ENCODE measurements at places on chromosomes 2 and 18.

DNA sequence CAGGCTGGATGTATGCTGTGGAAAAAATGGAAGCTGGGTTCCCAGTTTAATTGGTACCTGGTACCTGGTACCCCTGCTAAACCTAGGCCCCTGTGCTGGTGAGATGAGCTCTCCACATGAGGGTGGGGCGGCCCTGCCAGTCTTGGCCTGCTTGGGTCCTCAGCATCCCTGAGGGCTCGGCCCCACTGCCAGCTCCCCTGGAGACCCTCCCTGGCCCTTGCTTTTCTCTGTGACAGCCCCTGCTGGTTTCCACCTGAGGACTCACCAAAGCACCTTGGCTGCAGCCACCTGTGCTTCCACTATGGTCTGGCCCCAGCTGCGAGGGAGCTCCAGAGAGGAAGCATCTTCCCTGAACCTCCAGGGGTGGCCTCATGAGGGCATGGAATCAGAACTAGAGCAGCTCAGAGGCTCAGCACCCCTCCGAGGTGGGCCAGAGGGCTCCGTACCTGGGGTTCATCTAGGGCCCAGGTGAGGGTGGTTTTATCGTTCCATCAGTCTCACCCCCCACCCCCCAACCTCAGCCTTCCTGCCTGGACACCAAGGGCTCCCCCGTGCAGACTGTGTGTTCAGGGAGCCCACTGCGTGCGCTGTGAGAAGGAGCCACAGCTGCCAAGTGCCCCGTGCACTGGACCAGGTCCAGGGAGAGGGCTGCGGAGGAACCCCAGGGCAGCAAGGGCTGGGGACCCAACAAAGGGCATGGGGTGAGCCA, 23.7 kb upstream of the HDAC4 start:
- DNase-seq, result no peak

DNA sequence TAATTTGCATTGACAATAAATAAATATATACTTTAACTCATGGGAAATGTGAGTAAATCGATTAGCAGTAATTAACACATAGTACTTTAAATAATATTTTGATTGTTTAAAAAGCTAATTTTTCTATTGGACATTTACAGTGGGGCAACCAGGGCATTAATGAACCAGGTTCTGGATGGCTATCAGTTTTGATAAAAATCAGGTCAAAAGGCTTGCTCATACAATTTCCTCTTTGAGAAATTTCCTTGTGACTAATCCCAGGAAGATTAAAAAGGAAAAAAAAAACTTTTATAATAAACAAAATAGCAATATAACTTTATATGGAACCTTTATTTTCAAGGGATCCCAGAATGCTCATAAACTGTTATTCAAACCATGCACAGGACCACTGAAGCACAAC, 497.2 kb upstream of the ZEB2 start:
- DNase-seq, result no peak

DNA sequence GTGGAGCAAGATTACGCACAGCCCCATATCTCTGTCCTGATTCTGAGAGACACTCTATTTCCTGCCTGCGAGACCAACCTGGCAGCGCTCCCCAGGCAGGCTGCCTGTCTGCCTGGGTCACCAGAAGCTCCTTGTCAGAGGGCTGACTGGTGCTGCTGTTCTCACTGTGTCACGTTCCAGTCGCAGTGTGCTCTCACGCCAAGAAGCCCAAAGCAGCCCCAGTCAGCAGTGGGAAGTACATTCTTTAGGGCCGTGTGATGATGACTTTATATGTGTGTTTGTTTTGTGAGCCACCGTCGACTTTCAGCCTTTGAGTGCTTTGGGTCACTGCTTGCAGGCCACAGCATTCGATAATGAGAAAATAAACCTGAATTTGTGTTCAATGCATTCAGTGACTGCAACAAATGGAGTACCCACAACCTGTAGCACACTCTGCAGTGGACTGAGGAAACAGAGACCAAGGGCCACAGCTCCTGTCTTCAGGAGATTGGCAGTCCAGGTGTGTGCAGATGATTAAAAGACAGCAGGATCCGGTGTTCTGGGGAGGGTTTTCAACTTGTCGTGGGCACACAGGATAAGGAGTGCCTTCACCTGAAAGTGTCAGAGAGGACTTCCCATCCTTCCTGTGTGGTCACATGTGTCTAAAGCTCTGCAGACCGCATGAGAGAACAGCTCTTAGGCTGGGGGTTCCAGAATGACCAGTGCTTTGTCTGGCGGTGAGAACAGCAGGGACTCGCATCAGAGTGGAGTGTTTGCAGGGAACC, 4.8 kb downstream of the TNFRSF11A start:
- DNase-seq, result no peak

DNA sequence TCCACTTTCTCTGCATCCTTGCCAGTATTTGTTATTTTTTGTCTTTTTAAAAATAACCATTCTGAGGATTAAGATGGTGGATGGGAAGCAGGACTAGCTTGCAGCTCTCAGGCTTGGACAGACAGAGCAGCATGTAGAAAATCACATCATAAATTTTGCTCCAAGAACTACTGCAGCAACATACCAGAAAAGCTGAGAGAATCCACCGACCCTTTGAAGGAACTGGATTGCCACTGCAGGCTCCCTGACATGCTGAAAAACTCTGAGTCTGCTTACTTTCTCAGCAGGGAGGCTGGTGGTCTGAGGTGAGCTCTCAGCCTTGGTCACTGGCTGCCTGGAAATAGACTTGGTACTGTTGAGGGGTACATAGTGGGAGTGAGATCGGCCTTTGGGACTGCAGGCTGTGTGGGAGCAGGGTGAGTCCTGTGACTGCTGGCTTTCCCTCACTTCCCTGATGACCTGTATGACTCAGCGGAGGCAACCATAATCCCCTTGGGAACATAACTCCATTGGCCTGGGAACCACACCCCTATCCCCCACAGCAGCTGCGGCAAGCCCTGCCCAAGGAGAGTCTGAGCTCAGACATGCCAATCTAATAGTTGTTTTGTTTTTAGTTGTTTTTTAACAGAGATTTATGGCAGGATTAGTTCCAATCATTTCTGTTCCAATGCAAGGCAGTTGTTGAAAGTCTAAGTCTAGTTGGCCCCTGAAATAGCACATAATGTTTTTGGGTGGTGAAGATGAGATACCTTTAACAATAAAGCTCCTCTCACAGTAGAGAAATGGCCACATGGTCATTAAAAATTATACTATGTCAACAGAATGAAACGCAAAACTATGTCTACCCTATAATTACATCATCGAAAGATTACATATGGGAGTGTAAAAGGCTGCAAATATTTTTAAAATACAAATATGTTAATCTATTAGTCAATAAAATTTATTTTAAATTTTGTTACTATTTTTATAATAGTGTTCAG, 414.2 kb upstream of the CHAC2 start:
- DNase-seq, result no peak

GRCh38 chr2:64213532-64214275, 69.5 kb upstream of the PELI1 start:
- no peak for DNase-seq

GRCh38 chr18:23356915-23357601, 96.0 kb upstream of the RIOK3 start:
- DNase-seq, result no peak

- DNase-seq, result no peak
Measured at GRCh38 chr2:240637116-240637900, 12.0 kb downstream of the GPR35 start.

- DNase-seq, result no peak
Measured at GRCh38 chr18:39793609-39794008, 2161.4 kb upstream of the PIK3C3 start.

All from HL-60 (cell line).